Lower leg skin (tissue), 4 donors: ENCODE measurements at places on chromosomes 3 and 15. TPM values are rescaled to one million over a fixed set of nuclear protein-coding genes. Genes with fewer than 3 reads are reported as not detected.

GRCh38 chr3:66014651-66015050 lies 24.1 kb downstream of the MAGI1 start:
- no peak for DNase-seq

DNA sequence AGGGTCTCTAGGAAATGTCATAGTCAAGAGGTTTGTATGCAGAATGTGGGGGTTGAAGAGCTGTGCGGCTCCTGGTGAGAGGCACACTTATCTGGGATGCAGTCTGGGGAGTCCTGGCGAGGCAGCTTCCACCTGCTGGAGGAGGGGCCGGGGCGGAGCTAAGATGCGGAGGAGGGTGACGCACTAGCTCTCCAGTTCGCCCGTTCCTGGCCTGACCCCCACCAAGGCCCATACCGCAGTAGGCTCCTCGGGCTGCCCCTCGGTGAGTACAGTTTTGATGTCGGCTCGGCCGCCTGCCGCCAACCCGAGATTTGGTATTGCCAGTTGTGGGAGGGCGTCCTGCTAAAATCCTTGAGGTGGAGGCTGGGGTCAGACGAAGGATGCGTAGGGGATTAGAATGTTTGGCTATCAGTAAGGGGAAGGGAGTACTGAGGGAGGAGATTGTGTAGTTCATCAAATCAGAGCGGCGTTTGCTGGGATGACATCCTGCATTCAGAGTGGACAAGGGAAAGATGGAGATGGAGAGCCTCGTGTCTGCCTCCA lies at the start of gene SCG5:
Gene SCG5 (plus strand): TSS at position 194 of the 543 bp plus-strand sequence. CDS start 1,883 bp downstream, outside the sequence.
- no peak for DNase-seq

DNA sequence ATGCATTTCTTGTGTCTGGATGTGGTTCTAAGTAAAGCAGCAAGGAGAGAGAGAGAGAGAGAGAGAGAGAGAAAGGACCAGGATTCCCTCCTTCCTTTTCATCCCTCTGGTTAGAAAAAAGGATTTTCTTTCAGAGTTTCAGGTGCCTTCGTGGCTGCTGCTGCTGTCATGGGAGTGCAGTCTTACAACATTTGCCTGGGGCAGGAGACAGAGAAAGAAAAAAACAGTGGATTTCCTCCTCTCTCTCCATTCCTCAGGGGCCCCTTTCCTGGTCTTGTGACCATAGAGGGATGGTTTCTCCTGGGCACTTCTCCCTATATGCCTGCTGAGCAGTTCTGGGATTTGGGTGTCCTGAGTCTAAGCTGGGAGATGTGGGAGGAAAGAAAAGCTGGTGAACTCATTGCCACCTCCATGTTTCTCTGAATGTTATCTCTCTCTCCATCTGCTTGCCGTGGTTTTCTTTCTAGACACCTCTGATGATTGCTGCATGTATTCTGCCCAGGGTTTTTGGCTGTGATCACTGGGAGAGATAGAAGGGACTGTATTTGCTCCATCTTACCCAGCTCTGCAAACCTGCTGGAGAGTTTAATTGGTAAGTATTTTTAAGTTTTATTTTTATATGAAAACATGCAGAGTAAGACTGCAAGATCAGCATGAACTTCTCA lies 142.4 kb upstream of the RGMA start:
- DNase-seq: no peak

DNA sequence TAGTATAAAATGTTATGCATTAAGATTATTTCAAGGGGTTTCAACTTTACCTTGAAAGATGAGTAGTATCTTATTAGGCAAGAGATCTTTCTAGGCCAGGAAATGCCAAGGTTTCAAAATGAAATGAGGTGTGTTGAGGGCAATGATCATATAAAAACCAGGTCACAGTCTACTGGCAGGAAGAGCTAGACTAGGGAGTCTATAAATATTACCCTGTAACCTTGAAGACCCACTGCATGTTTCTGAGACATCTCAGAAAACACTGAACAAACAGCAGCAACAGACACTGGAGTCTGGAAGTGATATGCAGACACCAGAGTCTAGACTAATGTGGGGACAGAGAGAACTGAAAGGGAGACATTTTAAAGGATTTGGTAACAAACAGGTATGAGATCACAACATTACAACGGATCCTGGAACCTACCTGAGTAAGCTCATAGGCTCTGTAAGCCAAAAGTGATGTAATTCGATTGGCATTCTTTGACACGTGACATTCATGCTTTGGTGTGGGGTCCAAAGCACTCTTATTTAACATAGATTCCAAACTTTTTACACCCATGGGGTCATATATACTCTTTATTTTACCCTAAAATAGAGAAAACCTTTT lies 15.0 kb downstream of the TASOR start:
- DNase-seq: no peak

DNA sequence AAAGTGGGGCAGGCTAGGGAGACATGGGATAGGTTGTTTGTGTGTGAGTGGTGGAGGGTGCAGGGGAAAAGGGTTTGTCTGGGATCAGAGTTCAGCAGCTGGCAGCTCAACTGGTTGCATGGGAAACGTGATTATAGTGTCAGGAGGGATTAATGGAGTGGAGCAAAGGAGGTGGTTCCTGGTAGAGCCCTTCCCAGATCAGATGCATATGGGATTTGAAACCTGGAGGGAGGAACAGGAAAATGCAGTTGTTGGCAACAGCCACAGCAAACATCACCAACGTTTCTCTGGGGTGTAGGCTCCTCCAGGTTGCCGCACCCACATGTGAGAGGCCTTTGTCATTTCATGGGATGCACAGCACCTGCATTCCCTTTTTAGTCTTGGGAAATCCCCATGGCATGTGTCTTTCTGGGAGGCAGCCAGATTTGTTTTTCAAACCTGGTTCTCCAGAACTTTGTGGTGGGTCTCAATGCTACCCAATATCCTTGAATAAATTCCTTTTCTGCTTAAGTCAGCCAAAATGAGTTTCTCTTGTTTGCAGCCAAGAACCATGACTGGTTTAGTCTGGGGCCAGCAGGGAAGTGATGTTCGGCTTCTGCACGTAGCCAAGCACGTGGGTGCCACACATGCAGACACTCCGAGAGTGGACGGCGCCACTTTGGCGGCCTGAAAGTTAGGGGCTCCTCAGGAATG lies 61.3 kb downstream of the BDH1 start:
- DNase-seq: no peak

GRCh38 chr3:49199239-49199899 lies 28.0 kb downstream of the KLHDC8B start:
- peak; percentile 76 for DNase-seq

DNA sequence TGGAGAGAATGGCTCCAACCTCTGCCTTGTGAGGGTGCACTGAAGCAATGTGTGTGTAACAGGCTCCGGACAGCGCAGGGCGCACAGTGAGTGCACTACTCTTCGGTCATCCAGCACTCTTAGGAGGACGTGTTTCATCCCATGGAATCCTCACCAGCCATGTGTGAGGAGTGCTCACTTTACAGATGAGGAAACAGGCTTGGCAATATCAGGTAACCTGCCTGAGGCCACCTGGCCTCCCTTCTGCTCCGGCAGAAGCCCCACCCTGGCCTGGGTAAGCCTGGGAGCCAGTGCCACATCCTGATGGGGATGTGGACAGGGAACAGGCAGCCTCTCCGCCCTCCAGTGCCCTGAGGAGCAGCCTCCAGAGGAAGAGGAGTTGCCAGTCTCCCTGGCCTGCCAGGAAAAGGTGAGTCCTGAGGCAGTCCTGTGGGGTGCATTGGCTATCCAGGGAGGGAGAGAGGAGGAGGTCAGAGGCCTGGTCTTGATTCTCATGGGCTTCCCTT lies 39.4 kb upstream of the LIMD1 start:
- DNase-seq: no peak

DNA sequence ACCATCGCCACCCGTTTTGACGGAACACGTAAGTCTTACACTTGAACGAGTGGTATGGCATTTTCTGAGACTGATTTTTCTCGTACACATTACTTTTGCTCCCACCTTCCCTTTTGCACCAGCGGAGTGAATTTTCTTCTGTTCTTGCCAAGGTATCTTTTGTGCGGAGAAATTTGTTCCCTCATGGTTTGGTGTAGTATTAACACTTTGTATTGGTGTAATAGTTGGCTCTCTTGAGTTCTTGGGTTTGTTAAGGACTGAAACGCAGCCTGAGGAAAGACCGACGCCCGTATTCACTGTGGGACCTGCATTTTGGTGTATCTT lies 420 bp downstream of the KCNH8 start:
- no peak for DNase-seq

GRCh38 chr3:14823910-14824629 lies 5.3 kb downstream of the FGD5 start:
- no peak for DNase-seq

GRCh38 chr15:40306908-40307307 lies 827 bp downstream of the PLCB2 start:
- no peak for DNase-seq

Gene LRRC34
- total RNA-seq: 0.34 TPM

Gene USP4
- 30.7 TPM for total RNA-seq

Gene CCDC54
- not detected for total RNA-seq

Gene SEMA3G
- 22.2 TPM for total RNA-seq

Gene EXOG
- total RNA-seq: 2.4 TPM
